ENCODE measurements at places on chromosomes 7 and 10. TPM values are rescaled to one million over a fixed set of nuclear protein-coding genes. Genes with fewer than 3 reads are reported as not detected.

The FERD3L gene
- not detected for total RNA-seq

The NPSR1 gene
- total RNA-seq = not detected

The CHAT gene
- not detected for total RNA-seq

The CCDC172 gene
- total RNA-seq = not detected

The CNPY1 gene
- total RNA-seq = not detected

The LRRC61 gene
- total RNA-seq = 1.7 TPM

The ERVW-1 gene
- not detected for total RNA-seq
